HFFc6 (cell line): ENCODE measurements at places on chromosomes 12 and 14.

DNA sequence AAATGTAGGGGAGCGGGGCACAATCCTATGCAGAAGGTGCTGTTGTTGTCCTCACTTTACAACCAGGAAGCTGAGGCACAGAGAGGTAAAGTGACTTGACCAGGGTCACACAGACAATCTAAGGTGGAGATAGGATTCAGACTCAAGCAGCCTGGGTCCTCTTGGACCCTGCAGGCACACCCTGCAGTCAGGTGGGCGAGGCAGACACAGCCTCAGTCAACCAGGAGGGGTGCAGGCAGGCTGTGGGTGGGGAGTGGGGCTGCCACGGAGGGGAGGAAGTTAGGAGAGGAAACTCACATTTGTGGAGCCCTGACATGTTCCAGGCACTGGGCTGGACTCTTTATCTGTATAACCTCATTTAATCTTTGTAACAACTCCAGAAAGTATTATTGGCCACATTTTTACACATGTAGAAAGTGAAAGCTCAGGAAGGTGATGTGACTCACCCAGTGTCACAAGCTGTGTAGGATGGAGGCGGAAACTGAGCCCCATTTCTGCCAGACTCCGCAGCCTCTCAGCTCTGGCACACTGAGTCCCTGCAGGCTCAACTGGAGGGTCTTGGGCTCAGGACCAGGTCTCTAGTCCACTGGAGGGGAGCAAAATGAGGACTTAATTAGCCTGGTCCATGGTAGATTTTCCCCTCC lies 24.9 kb upstream of the CHGA start:
- H3K4me1 ChIP-seq = peaks cover 6% of the 10 kb centered on the region; the same call in 1 of the 2 replicates
- H3K27ac ChIP-seq = no peak overlapping the region
- H3K27me3 ChIP-seq = peaks cover 36% of the 10 kb centered on the region
- H3K4me3 ChIP-seq = no peak overlapping the region; the same call in 1 of the 2 replicates
- 0 out of 2 replicates have a peak, but pooled peaks cover under 1% of the 10 kb centered on the region for H3K36me3 ChIP-seq

GRCh38 chr12:94940771-94941170 lies 62.7 kb downstream of the NDUFA12 start:
- H3K4me3 ChIP-seq = peak overlapping the region; percentile 81
- no peak for DNase-seq
- no peaks in the 10 kb centered on the region for H3K36me3 ChIP-seq
- peaks cover 10% of the 10 kb centered on the region for H3K27me3 ChIP-seq

DNA sequence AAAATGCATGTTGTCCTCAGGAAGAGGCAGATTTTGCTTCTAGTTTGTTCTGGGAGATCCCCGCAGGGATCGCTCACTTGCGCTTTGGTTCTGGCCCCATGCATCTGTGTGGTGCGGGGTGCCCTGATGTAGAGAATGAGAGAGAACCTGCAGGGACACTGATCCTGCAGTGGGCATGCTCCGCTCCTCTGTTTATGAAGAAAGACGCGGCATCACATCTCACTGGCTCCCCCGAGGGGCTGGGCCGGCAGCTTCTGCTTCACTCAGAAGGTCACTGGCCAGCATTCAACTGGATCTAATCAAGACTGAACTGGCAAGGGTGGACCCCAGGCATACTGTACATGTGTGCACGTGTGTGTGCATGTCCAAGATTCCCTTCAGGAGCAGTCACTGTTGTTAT lies 164.2 kb downstream of the CALM1 start:
- H3K27ac ChIP-seq = no peak overlapping the region
- H3K27me3 ChIP-seq = peaks cover 2% of the 10 kb centered on the region; the same call in 1 of the 2 replicates
- H3K4me3 ChIP-seq = no peak overlapping the region

DNA sequence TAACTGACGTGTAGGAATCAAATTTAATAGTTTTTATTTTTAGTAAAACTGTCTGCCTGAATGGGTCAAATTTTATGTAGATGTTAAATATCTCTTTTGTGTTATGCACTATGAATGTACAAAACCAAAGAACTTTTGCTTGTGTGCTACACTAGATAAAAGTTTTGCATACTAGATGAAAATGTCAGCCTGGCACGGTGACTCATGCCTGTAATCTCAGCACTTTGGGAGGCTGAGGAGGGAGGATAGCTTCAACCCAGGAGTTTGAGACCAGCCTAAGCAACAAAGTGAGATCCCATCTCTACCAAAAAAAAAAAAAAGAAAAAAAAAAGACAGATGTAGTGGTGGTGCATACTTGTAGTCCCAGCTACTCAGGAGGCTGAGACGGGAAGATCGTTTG lies 11.1 kb downstream of the AEBP2 start:
- no peak overlapping the region for H3K27ac ChIP-seq
- no peak for DNase-seq
- H3K4me1 ChIP-seq = peaks cover 27% of the 10 kb centered on the region
- H3K27me3 ChIP-seq = no peaks in the 10 kb centered on the region; the same call in 1 of the 2 replicates

- H3K4me3 ChIP-seq = no peak overlapping the region
- H3K36me3 ChIP-seq = peaks cover 18% of the 10 kb centered on the region
- H3K27ac ChIP-seq = peak overlapping the region; percentile 58
- H3K27me3 ChIP-seq = no peaks in the 10 kb centered on the region; the same call in none of the 2 replicates
- no peak for DNase-seq
These were observed 4.5 kb downstream of the RASSF8 start for GRCh38 chr12:25962932-25963525.

DNA sequence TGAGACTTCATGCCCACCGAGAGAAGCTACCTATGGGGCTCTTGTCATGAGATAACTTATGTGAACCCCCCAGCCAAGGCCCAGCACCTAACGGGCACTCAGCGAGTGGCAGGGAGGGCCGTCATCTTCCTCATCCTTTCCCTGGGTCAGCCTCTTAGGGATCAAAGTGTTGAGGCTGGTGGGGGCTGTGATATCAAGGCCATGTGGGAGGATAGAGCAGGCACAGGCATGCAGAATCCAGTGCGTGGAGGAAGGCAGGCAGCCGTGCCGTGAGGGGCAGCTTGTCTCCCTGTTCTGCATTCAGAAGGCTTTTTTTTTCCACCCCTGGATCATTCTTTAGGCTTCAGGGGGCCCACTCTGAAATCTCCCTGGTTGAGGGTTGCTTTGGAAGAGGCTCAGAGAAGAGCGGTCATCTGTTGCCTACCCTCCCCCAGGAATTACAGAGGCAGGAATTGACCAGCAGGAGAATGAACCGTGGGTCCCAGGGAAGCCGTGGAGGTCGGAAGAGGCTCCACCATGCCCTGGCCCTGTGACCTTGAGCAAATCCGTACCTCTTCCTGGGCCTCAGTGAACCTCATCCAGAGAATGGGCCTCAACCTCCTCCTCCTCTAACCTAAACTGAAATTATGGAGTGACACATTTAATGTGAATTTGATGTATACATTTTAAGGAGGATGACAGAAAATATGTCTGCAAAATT lies 62.8 kb downstream of the BEGAIN start:
- H3K4me3 ChIP-seq = no peak overlapping the region
- H3K27ac ChIP-seq = no peak overlapping the region
- no peak for DNase-seq
- no peaks in the 10 kb centered on the region for H3K36me3 ChIP-seq
- no peaks in the 10 kb centered on the region for H3K4me1 ChIP-seq

- DNase-seq = no peak
- H3K27me3 ChIP-seq = peaks cover 23% of the 10 kb centered on the region
- H3K4me1 ChIP-seq = no peaks in the 10 kb centered on the region
- 0 out of 2 replicates have a peak, but pooled peaks cover 3% of the 10 kb centered on the region for H3K36me3 ChIP-seq
These were observed 1.7 kb downstream of the KSR2 start for GRCh38 chr12:117967043-117967442.

DNA sequence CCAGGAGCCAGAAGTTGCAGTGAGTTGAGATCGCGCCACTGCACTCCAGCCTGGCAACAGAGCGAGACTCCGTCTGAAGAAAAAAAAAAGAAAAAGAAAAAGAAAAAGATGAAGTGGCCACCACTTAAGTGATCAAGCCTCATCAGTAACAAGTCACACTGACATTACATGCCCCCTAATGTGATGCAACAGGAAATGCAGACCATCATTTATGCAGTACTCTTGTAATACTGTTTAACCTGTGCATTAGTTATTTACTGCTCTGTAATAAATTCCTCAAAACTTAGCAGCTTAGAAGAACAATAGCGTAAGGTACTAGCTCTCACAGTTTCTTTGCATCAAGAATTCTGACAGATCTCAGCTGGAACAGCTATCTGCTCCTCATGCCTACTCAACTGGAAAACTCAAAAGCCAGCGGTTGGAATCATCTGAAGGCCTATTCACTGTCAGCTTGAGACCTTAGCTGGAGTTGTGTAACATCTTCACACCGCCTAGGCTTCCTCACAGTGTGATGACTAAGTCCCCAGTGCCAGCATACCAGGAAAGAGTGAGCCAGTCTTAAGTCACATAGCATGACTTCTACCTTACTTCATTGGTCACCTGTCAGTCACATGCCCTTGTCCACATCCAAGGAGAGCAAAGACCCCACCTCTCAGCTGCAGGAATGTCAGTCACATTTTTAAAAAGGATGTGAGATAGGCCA lies 31.5 kb downstream of the EPS8 start:
- H3K27me3 ChIP-seq = no peaks in the 10 kb centered on the region
- H3K4me1 ChIP-seq = peaks cover 68% of the 10 kb centered on the region
- DNase-seq = peak; percentile 82
- peak overlapping the region; percentile 78 for H3K4me3 ChIP-seq
- peak overlapping the region; percentile 94 for H3K27ac ChIP-seq
- peaks cover 31% of the 10 kb centered on the region for H3K36me3 ChIP-seq

GRCh38 chr12:4135919-4136605 lies 137.5 kb upstream of the CCND2 start:
- no peak overlapping the region for H3K4me3 ChIP-seq
- no peak for DNase-seq
- H3K27ac ChIP-seq = no peak overlapping the region
- peaks cover 6% of the 10 kb centered on the region for H3K27me3 ChIP-seq
- H3K4me1 ChIP-seq = no peaks in the 10 kb centered on the region
- H3K36me3 ChIP-seq = no peaks in the 10 kb centered on the region

- H3K27ac ChIP-seq = peak overlapping the region; percentile 3; the same call in 1 of the 2 replicates
- peak overlapping the region; percentile 86 for H3K4me3 ChIP-seq
- H3K27me3 ChIP-seq = peaks cover 7% of the 10 kb centered on the region
- no peaks in the 10 kb centered on the region for H3K36me3 ChIP-seq
These were observed 774 bp upstream of the SLC2A13 start for GRCh38 chr12:40106655-40107054.

DNA sequence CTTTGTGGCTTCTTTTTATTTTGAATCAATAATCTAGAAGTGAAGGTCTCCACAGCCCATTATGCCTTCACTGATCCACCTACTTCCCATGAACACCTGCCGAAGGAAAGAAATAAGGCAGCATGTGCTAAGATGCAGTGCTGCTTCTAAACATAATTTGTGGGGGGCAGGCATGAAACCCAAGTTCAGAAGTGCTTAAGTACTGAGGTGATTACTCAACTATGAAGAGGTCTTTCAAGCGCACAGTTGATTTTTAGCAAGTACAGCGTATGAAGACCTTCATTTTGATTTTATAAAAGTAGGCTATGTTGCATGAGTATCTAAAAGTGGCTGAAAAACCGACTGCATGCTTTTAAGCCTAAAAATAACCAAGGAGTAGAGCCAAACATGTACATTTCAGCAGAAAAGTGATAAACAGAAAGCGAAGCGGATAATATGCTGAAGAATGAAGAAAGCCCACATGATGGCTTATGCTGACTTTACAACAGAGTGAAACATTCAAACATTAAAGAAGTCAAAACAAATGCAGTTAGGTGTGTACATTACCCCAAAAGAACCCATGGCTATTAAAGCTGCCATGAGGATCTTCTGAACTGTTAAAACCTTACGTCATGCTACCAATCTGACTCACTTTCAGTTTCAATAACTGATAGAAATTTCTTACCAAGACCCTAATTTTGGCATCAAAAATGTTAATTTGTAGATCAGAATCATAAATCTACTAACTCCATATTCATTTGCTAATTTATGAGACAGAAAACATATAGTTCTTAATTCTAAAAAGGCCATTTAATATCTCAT lies 29.3 kb downstream of the KICS2 start:
- no peak overlapping the region for H3K4me3 ChIP-seq
- H3K4me1 ChIP-seq = peaks cover 24% of the 10 kb centered on the region
- no peaks in the 10 kb centered on the region for H3K27me3 ChIP-seq
- H3K36me3 ChIP-seq = peaks cover 19% of the 10 kb centered on the region
- no peak for DNase-seq

DNA sequence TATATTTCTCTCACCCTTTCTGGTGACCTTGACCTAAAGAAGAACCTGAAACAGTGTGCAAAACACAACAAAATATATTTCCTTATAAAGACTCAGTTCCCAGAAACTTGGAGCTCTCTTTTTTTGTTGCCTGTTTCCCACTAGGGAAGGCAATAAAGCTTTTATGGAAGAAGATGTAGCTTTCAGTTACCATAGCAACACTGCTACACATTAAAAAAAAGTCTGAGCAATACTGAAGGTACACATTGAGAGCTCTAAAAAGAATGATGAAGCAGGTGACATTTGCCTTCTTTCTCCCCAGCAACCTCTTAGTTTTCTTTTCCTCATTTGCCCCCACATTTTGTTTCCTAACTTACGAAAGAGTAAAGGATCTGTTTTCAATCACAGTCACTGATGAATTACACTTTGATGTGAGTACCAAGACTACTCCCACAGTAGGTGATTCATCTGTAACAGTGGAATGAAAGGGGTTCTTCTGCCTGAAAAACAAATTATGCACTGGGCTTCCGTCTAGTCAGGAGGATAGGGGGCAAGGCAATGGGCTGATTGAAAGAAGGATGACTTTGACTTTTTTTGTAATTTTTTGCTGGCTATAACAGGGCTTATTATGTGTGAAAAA lies 1.1 kb upstream of the CATSPERB start:
- H3K4me1 ChIP-seq = no peaks in the 10 kb centered on the region
- H3K27ac ChIP-seq = no peak overlapping the region
- H3K27me3 ChIP-seq = no peaks in the 10 kb centered on the region; the same call in 1 of the 2 replicates
- H3K36me3 ChIP-seq = no peaks in the 10 kb centered on the region

GRCh38 chr12:95624589-95624988 lies 73.3 kb upstream of the USP44 start:
- peaks cover 27% of the 10 kb centered on the region for H3K4me1 ChIP-seq
- H3K36me3 ChIP-seq = no peaks in the 10 kb centered on the region
- H3K27ac ChIP-seq = peak overlapping the region; percentile 65; the same call in 1 of the 2 replicates
- no peak for DNase-seq
- H3K4me3 ChIP-seq = no peak overlapping the region

- H3K4me1 ChIP-seq = no peaks in the 10 kb centered on the region
- no peak for DNase-seq
- H3K27ac ChIP-seq = no peak overlapping the region
These were observed 186.6 kb upstream of the OTX2 start for GRCh38 chr14:56996721-56997399.

- DNase-seq = no peak
- no peak overlapping the region for H3K4me3 ChIP-seq
- peaks cover 2% of the 10 kb centered on the region for H3K4me1 ChIP-seq
- no peaks in the 10 kb centered on the region for H3K27me3 ChIP-seq
These were observed 29.5 kb upstream of the SYCP3 start for GRCh38 chr12:101768781-101769180.

DNA sequence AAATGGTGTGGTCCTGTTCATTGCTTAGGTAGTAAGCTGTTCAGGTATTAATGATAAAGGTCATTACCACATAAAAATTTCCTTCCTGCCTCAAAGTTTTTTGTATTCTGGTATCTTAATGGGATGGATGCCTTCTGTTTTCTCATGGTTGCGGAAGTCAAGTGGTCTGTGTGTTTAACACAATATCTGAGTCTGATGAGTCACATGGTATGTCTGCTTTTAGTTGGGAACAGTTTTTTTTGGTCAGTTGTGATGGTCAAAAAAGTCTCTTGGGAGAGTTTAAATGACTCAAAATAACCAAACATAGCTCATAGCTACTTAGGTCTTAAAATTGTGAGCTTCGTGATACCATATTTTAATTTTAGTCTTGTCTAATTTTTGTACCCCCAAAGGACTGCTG lies 40.7 kb downstream of the STK38L start:
- peak overlapping the region; percentile 36 for H3K4me3 ChIP-seq
- H3K27me3 ChIP-seq = no peaks in the 10 kb centered on the region; the same call in 1 of the 2 replicates
- peak overlapping the region; percentile 76 for H3K27ac ChIP-seq
- DNase-seq = peak; percentile 64
- no peaks in the 10 kb centered on the region for H3K36me3 ChIP-seq
- H3K4me1 ChIP-seq = peaks cover 41% of the 10 kb centered on the region

GRCh38 chr14:41355866-41356265 lies 250.8 kb upstream of the LRFN5 start:
- no peaks in the 10 kb centered on the region for H3K27me3 ChIP-seq
- H3K36me3 ChIP-seq = no peaks in the 10 kb centered on the region
- H3K27ac ChIP-seq = no peak overlapping the region
